ENCODE measurements at places on chromosomes 3 and 15.

DNA sequence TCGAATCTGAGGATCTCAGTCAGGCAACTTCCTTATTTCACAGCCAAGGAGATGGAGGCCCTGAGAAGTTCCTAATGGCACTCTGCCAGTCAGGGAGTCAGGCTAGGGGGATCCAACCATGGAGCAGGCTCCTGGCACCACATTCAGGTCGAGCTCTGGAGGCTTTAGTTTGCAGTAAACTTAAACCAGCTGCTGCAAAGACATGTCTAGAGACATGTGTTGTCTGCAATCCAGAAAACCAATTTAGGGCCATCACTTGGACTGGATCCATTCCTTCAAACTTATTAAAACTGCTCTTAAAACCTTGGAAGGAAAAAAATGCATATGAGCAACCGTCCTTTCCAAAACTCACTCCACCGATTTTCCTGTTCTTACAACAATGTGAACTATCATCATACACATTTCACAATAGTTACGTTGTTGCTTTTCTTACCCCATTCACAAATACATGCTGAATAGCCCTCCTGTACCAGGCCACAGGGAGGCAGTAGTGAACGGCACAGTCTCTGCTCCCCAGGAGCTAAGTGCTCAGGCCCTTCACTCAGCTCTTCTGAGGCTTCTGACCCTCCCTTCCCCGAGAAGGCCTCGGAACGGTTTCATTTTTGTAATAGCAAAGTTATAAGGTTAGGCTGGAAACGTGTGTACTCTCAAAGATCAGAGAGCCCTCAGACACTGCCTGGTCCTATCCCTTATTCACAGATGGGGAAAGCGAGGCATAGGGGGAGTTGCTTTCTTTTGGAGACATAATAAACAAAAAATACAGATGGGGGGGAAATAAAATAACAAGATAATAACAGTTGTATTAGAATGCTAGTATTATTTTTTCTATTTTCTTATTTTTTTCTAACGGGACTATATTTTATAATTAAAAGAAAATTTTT is 20.1 kb downstream of the RFT1 start:
- DNase-seq = no peak

DNA sequence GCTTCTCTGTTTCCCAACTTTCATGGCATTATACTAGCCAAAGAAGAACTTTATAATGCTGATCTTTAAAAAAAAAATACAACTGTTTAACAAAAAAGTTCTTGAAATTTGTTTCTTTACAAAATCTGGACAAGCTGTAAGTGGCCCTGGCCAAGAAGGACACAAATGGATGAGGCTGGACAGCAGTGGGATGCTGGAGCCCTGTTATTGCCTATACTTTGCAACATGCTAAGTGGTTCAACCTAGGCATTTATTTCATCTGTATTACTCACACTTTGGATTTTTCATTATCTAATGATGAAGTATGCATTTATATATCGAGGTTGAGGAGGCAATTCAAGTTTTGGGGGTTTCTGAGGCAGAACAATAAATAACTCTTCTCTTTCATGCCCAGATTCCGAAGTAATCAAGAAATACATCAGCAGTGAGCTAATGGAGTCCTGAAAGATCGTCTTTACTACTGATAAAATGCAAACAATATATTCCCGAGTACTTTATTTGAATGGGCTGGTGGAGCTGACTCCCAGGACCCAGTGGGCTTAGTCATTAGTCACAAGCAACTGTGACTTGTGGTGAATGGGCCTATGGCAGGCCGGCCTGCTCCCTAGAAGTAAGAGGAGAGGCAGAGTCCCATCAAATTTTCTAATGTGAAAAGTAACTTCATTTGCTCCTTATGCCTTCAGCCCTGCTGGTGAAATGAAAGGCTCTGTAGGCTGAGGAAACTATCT is 177.3 kb upstream of the DPH6 start:
- DNase-seq = no peak

DNA sequence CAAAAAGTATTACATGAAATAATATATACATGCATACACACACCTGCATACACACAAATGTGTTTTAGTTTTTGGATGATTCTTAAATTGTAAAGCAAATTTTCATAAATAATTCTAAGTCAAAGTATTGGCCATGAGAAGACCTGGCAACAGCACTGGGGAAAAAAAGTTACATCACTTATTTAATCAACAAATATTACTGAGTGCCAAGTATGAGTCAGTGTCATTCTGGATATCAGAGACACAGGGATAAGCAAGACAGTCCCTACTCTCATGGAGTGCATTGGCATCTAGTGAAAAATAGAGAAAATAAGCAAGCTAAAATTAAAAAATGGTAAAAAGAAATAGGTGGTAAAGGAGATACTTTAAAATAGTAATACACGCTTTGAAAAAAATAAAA is 29.4 kb upstream of the GUCA1C start:
- no peak for DNase-seq

DNA sequence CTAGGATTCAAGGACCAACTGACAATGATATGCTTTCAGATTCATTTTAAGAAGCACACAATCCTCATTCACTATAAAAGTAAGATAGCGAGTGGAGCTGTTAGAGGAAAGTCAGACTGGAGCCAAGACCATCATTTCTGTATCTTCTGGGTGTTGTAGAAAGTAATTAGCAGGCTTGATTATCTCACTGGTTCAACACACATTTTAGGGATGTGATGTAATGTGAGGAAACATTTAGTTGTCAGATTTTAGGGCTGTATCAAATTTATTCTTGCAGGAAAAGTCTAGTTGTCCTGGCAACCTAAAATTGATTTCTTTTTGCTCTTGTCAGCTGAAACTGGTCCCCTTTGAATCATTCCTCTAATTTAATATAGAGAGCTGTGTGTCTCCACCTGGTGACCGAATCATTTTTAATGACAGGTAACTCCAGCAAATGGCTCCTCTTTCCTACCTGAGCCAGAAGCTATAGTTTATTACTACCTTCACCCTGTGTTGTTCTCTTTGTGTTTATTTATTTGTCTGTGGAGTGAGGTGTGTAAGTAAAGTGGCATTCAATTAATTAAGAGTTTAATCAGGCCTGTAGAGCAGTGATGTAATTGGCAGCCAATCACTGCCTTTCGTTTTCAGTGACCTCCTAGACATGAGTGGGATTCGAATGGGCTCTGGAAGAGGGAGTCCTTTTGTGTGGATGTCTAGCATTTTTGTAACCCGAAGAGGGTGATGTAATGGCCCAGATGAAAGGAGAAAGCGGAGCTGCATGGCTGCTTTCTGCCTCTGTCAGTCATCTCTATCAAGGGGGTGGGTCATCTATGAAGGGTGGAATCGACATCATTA is 125.8 kb downstream of the LPP start:
- no peak for DNase-seq

- peak; percentile 54 for DNase-seq
Measured at GRCh38 chr3:179321668-179322285, 1.1 kb upstream of the ZNF639 start.

DNA sequence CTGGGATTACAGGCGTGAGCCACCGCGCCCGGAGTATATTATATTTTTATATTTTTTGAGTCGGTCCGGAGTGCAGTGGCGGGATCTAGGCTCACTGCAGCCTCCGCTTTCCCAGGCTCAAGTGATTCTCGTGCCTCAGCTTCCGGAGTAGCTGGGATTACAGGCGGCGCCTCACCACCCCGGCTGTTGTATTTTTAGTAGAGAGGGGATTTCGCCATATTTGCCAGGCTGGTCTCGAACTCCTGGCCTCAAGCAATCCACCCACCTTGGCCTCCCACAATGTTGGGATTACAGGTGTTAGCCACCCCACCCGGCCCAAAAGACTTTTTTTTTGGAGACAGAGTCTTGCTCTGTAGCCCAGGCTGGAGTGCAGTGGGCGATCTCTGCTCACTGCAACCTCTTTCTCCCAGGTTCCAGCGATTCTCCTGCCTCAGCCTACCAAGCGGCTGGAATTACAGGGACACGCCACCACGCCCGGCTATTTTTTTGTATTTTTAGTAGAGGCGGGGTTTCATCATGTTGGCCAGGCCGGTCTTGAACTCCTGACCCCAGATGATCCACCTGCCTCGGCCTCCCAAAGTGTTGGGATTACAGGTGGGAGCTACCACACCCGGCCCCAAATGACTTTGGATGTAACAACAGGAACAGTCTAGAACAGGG is 1.0 kb downstream of the ZNF589 start:
- no peak for DNase-seq

DNA sequence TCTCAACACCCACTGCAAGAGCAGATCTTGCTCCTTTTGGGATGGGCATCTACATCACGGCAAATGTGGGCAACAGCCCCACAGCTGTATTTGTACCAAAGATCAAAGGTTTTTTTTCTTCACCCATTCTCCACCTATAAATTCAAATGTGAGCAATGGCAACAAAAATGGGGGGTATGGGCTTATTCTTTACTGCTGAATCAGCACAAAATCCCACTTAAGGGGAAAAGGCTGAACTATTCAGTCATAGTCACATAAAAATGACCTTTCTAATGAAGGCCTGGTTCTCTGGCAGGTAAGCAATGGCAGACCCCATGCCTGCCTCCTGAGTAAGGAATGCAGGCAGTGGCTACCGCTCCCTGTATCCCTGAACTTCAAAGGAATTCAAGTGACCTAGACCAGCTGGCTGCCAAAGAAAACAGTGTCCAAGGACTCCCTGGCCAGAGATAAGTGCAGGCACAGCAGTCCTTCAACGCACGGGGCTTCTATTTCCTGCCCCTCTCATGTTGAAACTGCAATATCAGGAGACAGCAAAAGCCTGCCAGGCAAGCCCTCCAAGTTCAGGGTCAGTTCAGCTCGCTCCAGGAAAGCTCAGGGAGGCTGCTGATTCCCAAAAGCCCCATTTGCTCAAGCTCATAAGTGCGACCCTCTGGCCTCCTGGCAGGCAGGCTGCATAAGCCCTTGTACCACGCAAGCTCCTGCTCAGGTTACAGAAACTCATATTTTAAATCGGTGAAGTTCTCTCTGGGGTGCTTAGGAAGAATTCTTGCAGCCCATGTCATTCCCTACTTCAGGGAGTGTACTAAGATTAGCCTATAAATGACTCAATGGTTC is 134.1 kb downstream of the PDZRN3 start:
- DNase-seq = no peak

DNA sequence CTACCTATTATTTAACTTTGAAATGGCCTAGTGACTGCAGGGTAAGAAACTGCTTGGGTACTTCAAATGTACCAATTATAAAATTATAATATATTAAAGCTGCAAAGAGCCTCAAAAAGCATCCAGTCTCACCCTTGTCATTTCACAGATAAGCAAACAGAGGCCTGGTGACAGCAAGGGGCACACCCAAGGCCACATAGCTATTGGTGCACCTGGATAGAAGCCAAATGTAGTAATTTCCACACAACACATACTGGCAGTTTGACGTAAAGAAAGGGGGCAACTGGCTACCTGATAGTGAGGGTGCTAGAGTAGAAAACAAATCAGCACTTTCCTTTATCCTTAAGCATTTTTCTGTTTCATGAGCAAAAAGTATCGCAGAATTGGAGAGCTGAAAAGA is 51.1 kb downstream of the IFT57 start:
- DNase-seq = no peak

- DNase-seq = no peak
Measured at GRCh38 chr3:81823882-81824395, 62.5 kb upstream of the GBE1 start.

GRCh38 chr15:83209333-83209732 is 1.7 kb upstream of the HDGFL3 start:
- DNase-seq = peak; percentile 19

DNA sequence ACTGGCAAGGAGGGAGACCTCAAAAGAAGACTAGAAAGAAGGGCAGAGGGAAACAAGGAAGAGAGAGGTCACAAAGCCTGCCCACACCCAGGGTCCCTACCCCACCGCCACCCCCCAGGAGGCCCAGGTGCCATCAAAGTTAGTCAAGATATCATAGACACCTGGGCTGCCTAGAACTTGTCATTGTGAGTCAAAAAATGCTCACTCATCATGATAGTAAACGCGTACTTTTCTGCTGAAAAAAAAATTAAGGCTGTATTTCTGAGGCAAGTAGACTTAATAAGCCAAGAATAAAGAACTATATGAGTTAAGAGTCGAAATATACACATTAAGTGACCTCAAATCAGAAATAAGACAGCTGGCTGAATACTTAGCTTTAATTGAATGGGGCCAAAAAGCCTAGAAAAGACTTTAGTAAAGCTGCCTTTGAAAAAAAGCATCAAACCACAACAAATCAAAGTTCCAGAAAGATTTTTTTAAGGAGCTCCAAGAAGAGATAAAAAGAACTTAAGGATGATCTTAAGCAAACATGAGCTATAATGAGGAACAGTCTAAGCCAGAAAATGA is 415.5 kb upstream of the PPP2R3A start:
- DNase-seq = no peak

- no peak for DNase-seq
Measured at GRCh38 chr15:98017150-98017964, 56.9 kb downstream of the ARRDC4 start.

GRCh38 chr3:49133226-49133951 is 539 bp upstream of the LAMB2 start:
- DNase-seq = peak; percentile 77

DNA sequence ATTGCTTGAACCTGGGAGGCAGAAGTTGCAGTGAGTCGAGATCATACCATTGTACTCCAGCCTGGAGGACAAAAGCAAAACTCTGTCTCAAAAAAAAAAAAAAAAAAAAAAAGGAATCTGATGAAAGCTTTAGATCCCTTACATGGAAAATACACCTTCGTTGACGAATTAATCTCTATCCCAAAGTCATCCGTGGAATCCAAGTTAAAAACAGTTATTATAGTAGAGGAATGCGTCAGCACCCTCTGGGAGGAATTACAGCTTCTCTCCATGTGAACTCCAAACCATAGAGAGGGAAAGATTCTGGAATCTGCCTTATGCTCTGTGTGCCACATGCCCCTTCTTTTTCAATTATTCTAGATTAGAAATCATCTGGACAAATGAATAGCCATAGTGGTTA is 192.3 kb upstream of the C2CD4B start:
- no peak for DNase-seq

DNA sequence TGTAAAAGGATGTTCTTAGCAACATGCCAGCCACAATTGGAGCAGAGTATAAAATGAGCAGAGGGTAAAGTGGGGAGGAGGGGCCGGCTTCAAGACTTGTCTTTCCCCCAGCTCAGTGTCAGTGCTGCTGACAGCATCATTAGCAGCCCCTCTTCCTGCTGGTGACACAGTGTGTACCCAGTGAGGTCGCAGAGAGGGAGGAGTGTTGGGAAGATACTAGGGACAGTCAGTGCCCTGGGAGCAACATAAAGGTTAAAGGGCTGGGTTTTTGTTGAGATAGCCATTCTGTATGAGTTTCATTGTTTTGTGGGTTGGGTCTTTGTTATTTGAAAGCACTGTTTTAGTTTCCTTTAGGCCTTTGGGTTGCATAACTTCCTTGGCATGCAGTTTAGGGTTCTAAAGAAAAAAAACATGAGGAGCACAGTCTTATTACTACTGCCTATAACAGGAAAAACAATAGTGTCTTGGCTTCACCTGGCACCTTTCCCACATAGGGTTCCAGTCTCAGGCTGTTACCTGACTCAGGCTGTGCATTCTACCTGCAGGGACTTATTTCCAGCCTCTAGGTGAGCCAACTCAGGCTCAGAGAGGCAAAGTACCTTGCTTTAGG is 94.1 kb upstream of the SKOR1 start:
- no peak for DNase-seq

DNA sequence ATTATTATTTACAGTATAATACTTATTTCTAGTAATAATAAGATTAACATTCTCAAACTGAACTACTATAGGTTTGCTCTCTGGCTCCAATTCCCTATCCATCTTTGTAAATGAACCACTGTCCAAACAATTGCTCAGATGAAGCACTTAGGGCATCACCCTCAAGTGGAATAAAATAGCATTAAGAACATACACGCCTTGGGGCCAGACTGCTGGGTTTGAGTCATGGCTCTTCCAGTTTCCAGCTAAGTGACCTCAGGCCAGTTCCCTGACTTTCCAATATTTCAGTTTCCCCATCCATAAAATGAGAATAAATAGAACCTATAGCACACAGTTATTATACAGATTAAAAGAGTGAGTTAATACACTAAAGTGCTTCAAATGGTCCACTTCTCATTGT is 507.2 kb downstream of the MAGI1 start:
- DNase-seq = peak; percentile 24
